AG08395 (cell line): ENCODE measurements at places on chromosomes 4 and X.

DNA sequence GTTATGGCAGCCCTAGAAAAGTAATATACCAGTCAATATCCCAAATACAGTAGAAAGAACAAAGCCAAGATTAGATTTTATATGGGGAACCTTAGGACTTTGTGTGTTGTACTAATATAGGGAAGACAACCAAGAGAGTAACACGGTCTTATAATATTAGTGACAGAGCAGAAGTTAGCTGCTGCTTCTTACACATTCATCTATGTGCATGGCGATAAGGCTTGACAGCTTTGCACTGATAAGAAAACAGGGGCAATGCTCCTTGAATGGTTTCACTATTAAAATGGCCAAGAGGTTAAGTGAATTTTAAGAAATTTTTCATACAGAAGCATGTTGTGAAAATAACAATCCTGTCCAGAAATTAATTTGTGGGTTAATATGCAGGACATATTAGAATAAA is 521.6 kb downstream of the CCSER1 start:
- no peak for DNase-seq

GRCh38 chr4:74087481-74087880 is 11.5 kb downstream of the CXCL2 start:
- DNase-seq = no peak

DNA sequence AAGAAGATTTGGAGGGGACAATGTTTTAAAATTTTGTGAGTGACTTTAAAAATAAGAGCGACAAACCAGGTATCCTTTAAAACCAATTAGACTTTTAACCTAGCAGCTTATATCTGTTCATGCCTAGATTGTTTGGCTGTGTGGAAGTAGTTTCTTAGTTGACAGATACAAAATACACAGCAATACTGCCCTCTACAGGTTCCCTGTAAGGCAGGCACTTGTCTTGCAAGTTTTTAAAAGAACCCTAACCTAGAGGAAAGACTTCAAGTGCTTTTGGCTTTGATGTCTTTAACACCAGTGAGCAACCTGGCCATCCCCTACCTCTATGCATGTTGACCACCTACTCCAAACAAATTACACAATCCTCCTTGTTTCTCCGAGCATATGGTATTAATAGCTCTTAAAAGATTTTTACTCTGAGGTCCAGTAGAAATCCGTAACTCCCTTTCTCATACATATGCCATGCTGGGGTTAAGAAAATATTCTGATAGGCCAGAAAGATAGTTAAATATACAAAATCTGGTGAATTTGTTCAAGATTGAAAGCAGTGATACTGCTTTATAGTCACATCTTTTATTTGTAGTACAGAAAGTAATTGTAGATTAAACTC is 273.0 kb downstream of the ARHGAP24 start:
- DNase-seq = peak; percentile 50

DNA sequence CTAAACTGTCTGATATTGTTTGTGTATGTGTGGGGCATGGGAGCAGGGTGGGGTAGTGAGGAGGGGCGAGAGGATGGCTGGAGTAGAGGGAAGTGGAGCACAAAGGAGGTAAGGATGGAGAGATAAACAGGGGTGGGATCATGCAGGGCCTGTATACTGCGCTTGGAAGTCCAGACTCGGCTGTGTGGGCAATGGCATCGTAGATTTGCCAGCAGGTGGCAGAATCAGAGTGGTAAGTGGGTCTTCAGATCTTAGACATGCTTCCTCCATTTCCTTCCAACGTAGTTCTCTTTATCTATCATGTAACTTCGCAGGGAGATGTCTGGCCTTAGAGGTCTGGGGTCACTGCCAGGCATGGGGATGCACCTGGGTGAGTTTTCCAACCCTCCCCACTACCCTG is 155.5 kb downstream of the PDGFRA start:
- DNase-seq = peak; percentile 62

DNA sequence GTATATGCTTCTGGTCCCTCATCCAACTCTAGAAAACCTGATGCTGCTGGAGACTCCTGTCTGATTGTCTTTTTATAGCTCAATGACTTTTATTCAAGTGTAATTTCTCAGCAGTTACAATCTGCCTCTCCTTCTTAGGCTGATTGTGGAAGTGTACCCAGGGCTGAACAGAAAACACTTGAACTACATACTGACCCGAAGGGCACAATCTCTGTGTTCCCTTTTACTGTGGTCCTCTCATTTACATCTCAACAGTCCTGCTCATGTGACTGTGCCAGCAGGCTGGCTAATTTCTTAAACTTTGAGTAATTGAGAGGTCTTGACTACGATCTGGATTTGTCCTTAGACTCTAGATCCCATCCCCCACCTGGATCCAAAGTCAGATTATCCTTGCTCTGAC is 863.4 kb downstream of the PDHA2 start:
- no peak for DNase-seq

DNA sequence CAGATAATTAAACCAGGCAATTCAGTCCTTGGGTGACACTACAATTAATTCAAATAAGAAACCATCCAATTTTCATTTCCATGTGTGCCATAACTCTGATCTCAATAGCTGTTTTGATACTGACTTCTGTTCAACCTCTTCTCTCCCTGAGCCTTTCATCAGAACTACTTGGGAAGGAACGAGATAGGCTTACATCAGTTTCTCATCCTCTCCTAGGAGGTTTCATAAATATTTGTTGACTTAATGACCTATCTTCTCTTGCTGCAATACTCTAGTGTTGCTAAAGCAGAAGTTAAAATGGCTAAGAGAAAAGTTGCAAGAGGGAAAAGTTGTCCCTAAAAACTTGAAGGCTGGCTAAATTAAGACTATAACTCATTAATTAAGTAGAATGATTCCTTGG is 41.8 kb downstream of the PRKG2 start:
- no peak for DNase-seq

- DNase-seq = peak; percentile 20
Measured at GRCh38 chr4:124152132-124152531, 560.4 kb downstream of the ANKRD50 start.

GRCh38 chr4:82898322-82899243 is 2.0 kb upstream of the THAP9 start:
- DNase-seq = peak; percentile 63

- no peak for DNase-seq
Measured at GRCh38 chrX:103554687-103555424, 30.5 kb upstream of the TCEAL4 start.

DNA sequence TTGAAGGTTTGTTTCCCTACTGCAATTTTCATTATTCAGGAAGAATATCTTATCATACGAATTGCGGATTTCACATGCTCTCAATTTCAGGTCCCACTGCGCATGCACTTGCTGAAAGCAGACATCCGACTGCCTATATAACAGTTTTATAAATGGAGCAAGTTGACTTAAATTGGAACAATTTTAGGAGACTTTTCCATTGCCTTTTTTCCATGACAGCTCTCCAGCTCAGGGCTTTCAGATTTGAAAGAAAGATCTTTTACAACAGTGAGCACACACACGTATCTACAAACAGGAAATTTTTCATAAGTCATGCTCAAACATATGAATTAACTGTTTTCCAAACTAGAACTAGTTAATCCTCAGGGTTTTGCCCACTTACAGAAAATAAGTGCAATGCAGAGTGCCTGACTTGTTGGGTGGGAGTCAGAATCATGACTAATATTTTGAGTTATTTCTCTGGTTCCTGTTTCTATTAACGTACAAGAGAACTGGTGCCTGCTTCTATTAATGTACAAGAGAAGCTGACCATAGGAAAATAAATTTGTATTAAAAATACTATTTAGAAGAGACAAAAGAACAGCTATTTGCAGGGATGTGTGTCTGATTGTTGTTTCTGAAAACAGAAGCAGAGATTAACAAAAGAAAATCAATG is 137.9 kb downstream of the GPC3 start:
- DNase-seq = no peak

DNA sequence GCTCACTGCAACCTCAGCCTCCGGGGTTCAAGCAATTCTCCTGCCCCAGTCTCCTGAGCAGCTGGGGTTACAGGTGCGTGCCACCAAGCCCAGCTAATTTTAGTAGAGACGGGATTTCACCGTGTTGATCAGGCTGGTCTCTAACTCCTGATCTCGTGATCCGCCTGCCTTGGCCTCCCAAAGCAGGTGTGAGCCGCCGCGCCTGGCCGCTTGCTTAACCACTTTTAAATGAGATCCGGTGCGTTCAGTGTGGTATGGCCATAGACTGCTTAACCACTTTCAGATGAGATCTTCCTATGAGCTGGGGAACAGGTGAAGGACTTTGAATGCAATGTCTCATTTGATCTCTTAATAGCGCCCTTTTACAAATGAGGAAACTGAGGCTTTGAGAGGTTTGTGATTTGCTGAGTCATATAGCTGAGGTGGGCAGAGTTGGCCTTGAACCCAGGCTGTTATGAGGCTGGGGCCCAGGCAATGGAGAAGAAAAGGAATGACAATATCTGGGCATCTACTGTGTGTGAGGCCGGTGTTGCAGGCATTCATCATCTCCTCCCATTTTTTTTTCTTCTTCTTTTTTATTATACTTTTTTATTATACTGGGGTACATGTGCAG is 41.9 kb upstream of the NSG1 start:
- DNase-seq = no peak

DNA sequence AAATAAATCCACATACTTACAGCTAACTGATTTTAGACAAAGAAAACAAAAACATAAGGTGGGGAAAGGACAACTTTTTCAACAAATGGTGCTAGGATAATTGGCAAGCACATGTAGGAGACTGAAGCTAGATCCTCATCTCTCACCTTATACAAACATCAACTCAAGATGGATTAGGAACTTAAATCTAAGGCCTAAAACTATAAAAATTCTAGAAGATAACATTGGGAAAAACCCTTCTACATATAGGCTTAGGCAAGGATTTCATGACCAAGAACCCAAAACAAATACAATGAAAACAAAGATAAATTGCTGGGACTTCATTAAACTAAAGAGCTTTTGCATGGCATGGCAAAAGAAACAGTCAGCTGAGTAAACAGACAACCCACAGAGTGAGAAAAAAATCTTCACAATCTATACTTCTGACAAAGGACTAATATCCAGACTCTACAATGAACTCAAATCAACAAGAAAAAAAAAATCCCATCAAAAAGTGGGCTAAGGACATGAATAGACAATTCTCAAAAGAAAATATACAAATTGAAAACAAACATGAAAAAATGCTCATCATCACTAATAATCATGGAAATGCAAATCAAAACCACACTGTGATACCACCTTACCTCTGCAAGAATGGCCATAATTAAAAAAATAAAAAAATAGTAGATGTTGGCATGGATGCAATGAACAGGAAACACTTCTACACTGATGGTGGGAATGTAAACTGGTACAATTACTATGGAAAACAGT is 14.1 kb upstream of the AFP start:
- no peak for DNase-seq

DNA sequence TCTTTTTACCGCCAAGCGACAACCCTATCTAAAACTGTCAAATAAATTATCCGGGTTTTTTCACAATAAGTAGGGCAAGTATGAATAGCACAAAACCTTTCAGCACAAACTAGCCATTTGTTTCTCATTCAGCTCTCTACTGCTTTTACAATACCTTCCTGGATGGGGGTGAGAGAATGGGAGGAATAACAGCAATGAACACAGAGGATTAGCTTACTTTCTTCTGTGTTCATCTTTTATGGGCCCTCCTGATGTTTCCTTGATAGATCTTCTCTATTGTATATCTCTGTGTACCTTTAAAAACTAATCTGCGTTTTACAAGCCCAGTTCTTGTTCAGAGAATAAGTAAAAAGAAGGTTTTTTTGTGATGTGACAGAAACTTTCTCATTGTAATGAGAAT is 55.3 kb upstream of the APELA start:
- DNase-seq = no peak

DNA sequence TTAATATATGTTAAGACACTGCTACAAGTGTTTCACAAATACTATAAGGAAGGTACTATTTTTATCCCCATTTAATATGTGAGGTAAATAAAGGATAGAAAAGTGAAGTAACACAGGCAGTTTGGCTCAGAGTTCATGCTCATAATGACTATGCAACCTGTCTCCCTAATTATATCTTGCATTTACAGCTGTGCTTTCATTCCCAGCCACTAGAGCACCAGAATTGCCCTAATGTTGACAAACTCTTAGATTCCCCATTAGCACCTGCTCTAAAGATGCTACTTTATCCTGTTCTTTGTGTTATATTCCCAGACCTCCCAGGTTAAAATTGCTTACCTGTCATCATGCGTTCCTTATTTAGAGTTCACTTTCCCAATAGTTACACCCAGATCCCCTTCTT is 833.6 kb downstream of the CCSER1 start:
- DNase-seq = no peak

- peak; percentile 71 for DNase-seq
Measured at GRCh38 chr4:122898370-122899150, 23.8 kb downstream of the NUDT6 start.

DNA sequence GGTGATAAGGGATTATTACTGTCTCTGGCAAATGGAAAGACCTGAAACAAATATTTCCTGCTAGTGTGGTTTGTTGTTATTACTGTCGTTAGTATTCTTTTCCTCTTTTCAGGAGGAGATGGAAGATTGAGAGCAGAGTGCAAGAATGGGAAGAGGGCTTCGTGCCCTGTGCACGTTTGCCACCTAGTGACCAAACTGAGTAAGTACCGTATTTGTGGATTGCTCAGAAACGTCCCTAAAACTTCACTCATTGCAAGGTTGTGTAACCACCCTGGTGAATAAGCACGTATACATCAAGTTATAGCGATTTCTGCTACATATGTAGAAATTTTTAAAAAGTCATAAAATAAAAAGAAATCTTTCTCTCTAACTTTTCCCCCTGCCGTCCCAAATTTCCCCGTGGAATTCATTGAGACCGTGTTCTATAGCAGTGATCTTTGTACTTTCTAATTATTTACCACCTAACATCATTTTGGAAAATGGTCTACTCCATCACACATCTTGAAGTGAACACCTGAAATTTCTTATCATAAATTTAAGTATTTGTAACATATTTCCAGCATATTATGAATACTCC is 24.3 kb downstream of the LINC00632 start:
- DNase-seq = peak; percentile 69

DNA sequence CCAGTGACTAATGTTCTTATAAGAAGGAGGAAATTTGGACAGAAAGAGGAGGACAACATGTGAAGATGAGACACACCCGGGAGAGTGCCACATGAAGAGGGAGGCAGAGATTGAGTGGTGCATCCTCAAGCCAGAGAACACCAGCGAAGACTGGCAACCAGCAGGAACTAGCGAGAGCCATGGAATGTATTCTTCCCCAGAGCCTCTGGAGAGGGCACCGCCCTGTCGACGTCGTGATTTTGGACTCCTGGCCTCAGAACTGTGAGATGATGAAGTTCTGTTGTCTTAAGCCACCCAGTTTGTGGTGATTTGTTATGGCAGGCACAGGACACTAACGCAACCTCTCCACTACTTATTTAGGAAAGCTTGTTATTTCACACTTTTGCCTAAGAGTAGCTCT is 196.0 kb upstream of the TLL1 start:
- DNase-seq = no peak

DNA sequence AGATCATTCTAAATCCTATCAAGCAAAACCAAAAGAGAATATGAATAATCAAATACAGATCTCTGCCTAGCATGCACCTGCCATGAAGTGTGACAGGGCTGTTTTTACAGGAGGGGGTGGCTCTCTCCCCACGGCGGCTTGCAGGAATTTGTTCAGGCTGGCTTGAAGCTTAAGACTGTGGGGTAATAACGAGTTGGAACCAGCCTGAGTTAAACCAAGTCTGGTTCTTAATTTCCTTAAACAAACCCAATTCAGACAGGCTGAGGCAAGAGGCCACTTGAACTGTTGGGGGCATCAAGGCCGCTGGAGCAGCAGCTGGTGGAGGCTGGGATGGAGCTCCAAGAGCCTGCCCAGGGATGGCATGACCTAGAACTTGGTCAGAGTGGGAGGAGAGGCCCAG is 45.1 kb upstream of the LGI2 start:
- no peak for DNase-seq

- DNase-seq = no peak
Measured at GRCh38 chr4:123291329-123291728, 105.3 kb upstream of the SPRY1 start.

- no peak for DNase-seq
Measured at GRCh38 chr4:112076919-112077608, 68.2 kb upstream of the FAM241A start.
